Neural crest cell (in vitro differentiated cells): ENCODE measurements at places on chromosomes 3 and 15. TPM values are rescaled to one million over a fixed set of nuclear protein-coding genes. Genes with fewer than 3 reads are reported as not detected.

DNA sequence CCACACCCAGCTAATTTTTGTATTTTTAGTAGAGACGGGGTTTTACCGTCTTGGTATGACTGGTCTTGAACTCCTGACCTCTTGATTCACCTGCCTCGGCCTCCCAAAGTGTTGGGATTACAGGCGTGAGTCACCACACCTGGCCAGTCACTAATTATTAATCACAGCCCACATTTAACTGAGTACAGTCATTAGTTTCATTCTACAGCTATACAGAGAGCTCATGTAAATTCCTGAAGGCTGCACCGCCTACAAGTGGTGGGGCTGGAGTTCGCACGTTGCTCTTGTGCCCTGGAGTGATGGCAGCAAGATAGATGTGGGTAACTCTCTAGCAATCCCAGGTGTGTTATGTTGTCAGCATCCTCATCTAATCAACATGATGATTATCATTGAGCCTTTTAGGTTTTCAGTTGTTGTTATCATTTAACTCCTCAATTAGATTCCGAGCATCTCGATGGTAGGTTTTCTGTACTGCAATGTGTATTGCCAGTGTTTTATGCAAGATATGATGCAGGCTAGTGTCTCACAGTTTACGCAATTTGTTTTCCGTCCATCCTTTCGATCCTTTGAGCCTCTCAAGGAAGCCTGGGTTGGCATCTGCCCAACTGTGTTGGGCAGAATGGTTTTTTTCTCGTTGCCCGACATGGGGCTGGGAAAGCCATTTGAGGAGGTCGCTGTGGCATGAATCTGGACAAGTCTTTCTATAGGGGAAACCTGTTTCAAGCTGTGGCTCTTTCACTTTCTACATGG is 216.3 kb downstream of the LPP start:
- no peaks in the 10 kb centered on the region for H3K27me3 ChIP-seq
- H3K36me3 ChIP-seq, result peaks cover 3% of the 10 kb centered on the region
- H3K4me1 ChIP-seq, result peaks cover 18% of the 10 kb centered on the region
- no peak for DNase-seq
- H3K27ac ChIP-seq, result peak overlapping the region; percentile 62

DNA sequence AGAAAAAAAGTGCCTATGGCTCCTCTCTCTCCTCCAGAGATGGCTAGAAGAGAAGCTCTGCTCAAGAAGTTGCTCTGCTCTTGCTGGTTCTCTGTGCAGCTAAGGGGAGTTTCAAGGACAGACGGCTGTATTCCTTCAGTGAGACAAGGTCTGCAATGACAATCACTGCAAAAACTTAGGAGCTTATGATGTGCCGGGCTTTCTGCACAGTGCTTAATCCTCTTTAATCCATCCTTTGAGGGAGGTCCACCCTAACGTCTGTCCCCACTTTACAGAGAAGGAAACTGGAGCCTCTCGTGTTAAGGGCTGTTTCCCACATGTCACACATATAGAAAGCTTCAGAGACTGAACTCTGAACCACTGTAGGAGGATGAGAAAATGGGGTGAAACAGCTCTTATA is 260.6 kb downstream of the MEX3B start:
- no peak overlapping the region for H3K27ac ChIP-seq
- DNase-seq, result no peak
- no peaks in the 10 kb centered on the region for H3K4me1 ChIP-seq

DNA sequence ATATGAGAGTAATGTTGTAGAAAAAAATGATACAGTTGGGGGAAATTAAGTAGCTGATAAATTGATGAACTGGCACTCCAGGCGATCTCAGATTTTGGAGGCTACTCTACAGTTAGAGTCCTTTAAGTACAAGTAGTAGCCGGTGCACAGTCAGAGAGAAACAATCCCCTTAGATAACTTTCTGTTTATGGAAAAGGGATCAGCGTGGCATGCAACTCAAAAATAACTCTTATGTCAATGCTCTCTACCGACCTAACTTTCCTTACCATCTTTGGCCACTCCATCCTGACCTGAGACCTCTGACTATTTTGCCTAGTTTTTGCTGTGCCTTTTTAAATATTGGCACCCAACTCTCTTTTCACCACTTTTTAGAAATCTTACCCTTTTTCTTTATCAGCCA is 299.6 kb downstream of the UNC13C start:
- H3K27ac ChIP-seq, result no peak overlapping the region
- H3K4me3 ChIP-seq, result no peak overlapping the region
- H3K4me1 ChIP-seq, result no peaks in the 10 kb centered on the region
- DNase-seq, result no peak

The RTP1 gene
- not detected in 2 replicates for total RNA-seq

DNA sequence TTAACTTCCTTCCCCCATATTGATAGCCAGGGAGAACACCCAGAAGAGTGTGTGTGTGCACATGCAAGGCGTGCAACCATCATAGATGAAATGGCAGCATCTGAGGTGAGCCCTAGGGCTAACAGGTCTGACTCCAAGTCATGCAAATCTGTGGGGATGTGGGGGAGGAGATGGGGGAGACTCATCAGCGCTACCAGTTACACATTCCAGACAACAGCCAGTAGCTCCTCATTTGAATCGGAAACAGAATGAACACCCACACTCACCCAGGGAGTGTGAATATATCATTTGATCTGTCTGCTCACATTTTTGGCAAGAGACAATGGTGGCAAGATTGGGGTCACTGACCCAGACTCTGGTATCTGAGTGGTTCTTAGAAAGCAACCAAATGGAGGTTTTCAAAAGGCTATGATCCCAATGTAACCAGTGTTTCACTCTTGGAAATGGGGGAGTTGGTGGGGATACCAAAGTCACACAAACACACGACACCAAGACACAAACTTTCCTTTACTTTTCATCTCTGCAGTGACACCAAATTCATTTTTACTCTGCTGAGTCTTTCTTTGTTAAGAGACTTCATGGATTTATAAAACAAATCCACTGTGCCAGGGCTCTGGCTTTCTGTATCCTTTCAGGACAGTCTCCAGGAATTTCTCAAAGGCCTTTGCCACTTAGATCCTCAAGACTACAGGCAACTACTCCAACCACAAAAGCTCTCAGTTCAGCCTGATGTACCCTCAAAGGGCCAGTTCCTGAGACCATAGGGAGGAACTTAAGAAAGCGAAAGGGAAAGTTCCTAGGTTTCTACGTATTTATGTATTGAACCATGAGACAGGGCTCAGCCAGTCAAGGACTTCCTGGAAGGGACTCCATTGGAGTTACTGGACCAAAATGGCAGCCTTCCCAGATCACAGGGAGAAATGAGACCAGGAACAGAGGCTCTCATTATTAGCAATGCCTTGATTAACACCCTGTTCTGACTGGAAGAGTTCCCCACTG is 2.2 kb downstream of the CDCP1 start:
- no peaks in the 10 kb centered on the region for H3K4me1 ChIP-seq
- no peaks in the 10 kb centered on the region for H3K36me3 ChIP-seq
- no peak for DNase-seq
- no peak overlapping the region for H3K4me3 ChIP-seq

DNA sequence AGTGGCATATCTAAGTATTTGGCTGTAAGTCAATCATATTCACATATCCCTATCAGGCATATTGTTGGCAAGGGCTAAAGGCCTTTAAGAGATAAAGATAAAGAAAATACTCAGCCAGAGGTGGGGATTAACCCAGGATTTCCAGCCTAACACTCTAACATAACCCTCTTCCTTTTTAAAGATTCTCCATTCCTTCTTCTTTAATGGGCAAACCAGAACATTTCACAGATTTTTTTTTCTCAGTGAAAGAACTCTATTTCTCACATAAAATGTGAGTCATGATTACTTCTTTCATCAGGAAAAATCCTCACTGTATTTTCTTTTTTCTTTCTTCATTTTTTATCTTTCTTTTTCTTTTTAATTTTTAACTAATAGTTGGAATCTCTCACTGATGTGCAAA is 200.4 kb downstream of the NR1D2 start:
- DNase-seq, result no peak
- no peaks in the 10 kb centered on the region for H3K4me1 ChIP-seq
- H3K36me3 ChIP-seq, result no peaks in the 10 kb centered on the region

DNA sequence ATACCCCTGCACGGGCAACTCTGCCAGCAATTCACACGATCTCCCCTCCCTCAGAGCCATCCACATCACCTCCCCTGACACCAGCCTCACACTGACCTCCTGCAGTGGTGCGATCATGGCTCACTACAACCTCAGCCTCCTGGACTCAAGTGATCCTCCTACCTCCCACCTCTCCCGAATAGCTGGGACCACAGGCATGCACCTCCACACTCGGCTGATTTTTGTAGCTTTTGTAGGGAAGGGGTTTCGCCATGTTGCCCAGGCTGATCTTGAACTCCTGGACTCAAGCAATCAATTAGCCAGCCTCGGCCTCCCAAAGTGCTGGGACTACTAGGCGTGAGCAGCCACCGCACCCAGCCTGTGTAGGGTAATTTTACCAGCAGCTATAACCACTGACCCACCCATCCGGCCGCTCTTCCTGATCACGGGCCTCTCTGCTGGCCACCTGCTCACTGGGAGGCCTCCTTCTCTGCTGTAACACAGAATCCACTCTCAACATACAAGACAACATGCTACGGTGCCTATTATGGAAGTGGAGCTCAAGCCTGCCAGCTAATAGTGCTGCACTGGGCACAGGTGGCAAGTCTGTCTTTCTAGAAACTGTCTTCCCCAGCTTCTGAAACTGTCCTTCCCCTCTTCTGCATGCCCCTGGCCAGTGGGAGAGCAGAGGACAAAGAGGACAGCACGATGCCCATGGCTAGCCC is 4.6 kb downstream of the GP9 start:
- no peaks in the 10 kb centered on the region for H3K27me3 ChIP-seq
- no peak overlapping the region for H3K4me3 ChIP-seq
- H3K36me3 ChIP-seq, result no peaks in the 10 kb centered on the region
- H3K4me1 ChIP-seq, result no peaks in the 10 kb centered on the region

The MYL3 gene
- not detected in 2 replicates for total RNA-seq

DNA sequence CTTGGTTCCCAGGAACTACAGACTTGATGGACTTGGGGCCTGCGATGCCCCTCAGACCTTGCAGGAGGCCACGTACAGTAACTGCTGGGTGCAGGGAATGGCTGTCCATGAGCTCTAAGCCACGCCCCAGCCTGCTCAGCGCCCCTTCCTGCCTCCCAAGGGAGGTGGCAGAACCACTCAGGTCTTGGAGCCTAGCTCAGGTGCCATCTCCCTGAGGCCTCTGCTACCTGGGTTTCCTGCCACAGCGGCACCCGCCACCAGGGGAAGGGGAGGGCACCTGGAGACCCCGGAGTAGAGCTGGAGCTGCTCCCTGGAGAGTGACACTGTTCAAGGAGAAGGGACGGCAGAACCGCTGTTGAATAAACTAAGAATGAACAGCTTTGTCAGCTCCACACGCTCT is 77.8 kb upstream of the RPL32 start:
- H3K4me3 ChIP-seq, result no peak overlapping the region
- H3K36me3 ChIP-seq, result no peaks in the 10 kb centered on the region
- no peak for DNase-seq
- no peaks in the 10 kb centered on the region for H3K27me3 ChIP-seq

- H3K4me1 ChIP-seq, result peaks cover 14% of the 10 kb centered on the region
- DNase-seq, result no peak
- no peak overlapping the region for H3K4me3 ChIP-seq
- H3K27me3 ChIP-seq, result no peaks in the 10 kb centered on the region
Measured at GRCh38 chr15:80536231-80536630, 132.0 kb downstream of the ARNT2 start.

GRCh38 chr3:105516972-105517371 is 150.3 kb downstream of the ALCAM start:
- H3K27me3 ChIP-seq, result no peaks in the 10 kb centered on the region
- no peak overlapping the region for H3K4me3 ChIP-seq
- no peak for DNase-seq

DNA sequence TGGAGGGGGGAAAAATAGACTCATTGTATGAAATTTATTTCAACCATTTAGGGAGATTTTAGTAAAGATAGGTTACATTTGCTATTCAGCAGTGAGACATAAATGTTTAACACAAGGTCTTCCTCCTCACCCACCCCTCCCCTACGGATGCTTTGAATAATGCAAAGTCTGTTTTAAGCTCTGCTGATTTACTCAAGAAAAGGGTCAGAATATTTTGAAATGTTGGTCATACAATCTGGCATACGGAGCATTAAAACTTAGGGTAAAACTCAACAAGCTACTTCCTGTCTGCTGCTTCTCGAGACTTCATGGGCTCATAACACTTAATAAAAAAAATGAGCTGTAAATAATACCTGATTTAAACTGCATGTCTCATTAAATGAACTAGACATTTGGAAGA is 156.3 kb downstream of the WNT5A start:
- H3K27ac ChIP-seq, result no peak overlapping the region
- H3K4me3 ChIP-seq, result no peak overlapping the region
- DNase-seq, result no peak
- no peaks in the 10 kb centered on the region for H3K36me3 ChIP-seq

The KNL1 gene
- total RNA-seq, result 33.4 and 35.3 TPM in 2 replicates

GRCh38 chr3:172135820-172136219 is 96.4 kb downstream of the FNDC3B start:
- peaks cover 71% of the 10 kb centered on the region for H3K4me1 ChIP-seq
- DNase-seq, result no peak
- H3K27me3 ChIP-seq, result no peaks in the 10 kb centered on the region
- peak overlapping the region; percentile 60 for H3K27ac ChIP-seq
- no peaks in the 10 kb centered on the region for H3K36me3 ChIP-seq

The IL17RD gene
- 51.9 and 52.1 TPM in 2 replicates for total RNA-seq

DNA sequence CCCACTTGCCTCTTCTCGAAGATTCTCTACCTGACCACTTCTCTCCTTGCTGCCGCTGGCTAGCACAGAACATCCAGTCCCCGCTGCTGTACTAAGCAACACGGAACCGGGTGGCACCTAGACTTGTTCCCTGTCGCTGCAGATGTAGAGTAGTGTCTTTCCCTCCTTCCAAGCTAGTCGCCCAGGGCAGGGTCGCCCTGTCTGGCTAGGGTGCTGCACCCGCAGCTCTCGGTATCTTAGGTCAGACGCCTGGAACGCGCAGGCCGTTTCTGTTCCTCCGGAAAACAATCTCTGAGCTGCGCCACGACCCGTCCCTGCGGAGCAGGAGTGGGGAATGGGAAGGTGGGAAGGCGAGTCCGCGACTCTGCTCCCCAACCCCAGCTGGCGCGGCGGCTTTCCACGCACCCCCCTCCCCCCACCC is 758 bp upstream of the SNX33 start:
- H3K36me3 ChIP-seq, result peaks cover 3% of the 10 kb centered on the region
- H3K4me1 ChIP-seq, result peaks cover 43% of the 10 kb centered on the region
- H3K4me3 ChIP-seq, result peak overlapping the region; percentile 84
- H3K27ac ChIP-seq, result peak overlapping the region; percentile 84
- no peak for DNase-seq

The GATM gene
- total RNA-seq, result 9.7 and 10.7 TPM in 2 replicates

GRCh38 chr3:188581365-188581764 is 427.4 kb downstream of the LPP start:
- peaks cover 15% of the 10 kb centered on the region for H3K4me1 ChIP-seq
- H3K27ac ChIP-seq, result no peak overlapping the region
- H3K4me3 ChIP-seq, result no peak overlapping the region
- no peaks in the 10 kb centered on the region for H3K27me3 ChIP-seq

The TOP2B gene
- 169 and 170 TPM in 2 replicates for total RNA-seq

DNA sequence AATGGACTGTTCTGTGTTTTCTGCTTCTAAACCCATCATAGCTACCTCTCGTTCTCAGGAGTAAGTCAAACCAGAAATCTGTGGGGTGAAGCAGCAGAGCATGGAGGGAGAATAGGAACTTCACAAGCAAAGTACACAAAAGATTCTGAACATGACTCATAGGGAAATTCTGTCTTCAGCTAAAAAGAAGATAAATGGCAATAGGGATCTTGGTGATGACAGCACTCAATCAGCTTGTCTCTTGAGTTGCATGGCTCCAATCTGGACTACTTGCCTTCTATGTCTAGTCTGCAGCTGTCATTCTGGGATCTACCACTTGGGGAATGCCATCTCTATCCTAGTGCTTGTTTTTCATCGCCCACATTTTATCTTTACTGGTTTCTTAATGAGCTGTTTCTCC is 13.5 kb upstream of the GRAMD1C start:
- no peaks in the 10 kb centered on the region for H3K4me1 ChIP-seq
- no peak for DNase-seq
- no peaks in the 10 kb centered on the region for H3K27me3 ChIP-seq
- H3K4me3 ChIP-seq, result no peak overlapping the region
